ENCODE measurements at places on chromosomes 5 and 9.

- peak; percentile 66 for DNase-seq
Measured at GRCh38 chr9:99820685-99821395, 845 bp upstream of the NR4A3 start.

DNA sequence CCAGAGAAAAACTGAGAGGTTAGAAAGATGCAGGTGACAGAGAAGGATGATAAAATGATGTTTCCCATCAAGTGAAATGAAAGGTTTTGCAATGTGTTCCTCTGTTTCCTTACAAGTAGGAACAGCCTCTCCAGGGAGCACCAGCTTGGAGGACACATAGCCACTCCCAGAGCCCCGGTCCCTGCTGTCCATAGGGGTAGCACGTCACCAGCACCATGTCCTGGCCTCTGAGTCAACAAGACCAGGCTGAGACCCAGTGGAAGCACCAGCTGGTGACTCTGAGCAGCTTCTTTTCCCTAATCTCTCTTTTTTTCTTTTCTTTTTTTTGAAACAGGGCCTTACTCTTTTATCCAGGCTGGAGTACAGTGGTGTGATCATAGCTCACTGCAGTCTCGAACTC lies 19.4 kb upstream of the HMCN2 start:
- no peak for DNase-seq

DNA sequence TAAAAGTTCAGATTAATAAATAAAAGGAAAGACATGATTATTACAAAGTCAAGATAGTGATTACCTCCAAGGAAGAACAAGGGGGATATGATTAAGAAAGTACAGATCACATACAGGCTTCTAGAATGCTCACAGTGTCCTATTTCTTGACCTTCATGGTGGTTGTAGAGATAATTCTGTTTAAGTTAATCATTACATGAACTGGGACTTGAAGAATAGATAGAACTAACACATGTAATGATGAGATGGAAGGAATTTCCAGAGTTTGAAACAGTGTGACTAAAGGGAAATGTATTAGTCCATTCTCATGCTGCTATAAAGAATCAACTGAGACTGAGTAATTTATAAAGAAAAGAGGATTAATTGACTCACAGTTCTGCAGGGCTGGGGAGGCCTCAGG lies 72.7 kb downstream of the LURAP1L start:
- no peak for DNase-seq

DNA sequence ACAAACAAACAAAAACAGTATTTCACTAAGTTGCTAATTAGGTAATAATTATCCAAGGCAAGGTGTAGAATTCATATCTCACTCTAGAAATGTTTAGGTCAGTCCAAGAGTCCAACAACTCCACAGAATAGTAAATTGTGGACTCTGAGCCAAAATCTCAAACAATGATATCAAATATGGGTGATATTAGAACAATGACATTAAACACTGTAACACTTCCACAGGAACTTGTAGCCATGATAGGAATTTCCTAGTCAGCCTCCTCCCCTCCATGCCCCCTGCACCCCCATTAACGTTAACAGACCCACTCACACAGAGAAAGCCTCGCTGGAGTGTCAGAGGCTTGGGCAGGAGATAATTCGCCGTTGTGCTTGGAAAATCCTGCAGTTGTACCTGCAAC lies 305.0 kb upstream of the PIK3R1 start:
- DNase-seq = no peak

GRCh38 chr5:128537221-128537999 lies 635 bp downstream of the FBN2 start:
- no peak for DNase-seq

- DNase-seq = no peak
Measured at GRCh38 chr5:63962279-63962678, at the start of gene HTR1A. Gene HTR1A, minus strand, starts transcription at chr5:63962445. Its CDS starts 726 bp downstream, at chr5:63961719.

DNA sequence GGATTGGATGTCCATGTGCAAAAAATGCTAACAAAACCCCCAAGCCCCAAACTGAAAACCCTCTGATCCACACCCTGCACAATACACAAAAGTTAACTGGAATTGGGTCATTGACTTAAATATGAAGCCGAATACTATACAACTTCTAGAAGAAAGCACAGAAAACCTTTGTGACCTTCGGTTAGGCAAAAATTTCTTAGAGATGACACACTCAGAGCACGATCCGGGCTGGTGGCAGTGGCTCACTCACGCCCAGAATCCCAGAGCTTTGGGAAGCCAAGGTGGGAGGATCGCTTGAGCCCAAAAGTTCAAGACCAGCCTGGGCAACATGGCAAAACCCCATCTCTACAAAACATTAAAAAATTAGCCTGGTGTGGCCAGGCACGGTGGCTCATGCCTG lies 1.8 kb upstream of the DIPK1B start:
- no peak for DNase-seq
